BJ (cell line): ENCODE measurements at places on chromosomes 16 and 17. TPM values are rescaled to one million over a fixed set of nuclear protein-coding genes. Genes with fewer than 3 reads are reported as not detected.

- no peak for DNase-seq
Observed at GRCh38 chr17:40092581-40092980, 7.8 kb downstream of the NR1D1 start.

The NXPH3 gene
- 5.0 and 9.3 TPM in 2 replicates for polyA plus RNA-seq

GRCh38 chr16:57235128-57236021 lies 9.7 kb upstream of the ARL2BP start:
- no peak for DNase-seq

The PCGF2 gene
- 16.6 and 27.6 TPM in 2 replicates for polyA plus RNA-seq

DNA sequence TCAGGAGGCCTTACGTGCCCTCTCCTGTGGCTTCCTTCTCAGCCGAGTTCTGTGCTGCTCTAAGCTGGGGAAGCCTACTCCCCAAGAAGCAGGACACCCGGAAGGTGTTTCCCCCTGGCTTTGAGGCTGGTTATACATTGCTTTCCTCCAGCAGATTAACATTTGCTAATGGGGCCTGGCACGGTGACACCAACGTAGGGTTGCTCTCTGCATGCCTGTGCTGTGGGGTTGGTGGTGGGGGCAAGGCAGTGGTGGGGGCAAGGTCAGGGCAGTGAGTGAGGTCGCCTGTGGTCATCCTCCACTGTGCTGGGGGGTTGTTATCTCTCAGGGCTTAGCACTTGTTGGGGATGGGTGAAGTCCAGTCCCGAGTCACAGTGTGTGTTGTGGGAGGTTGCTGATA lies 4.2 kb downstream of the USP6 start:
- no peak for DNase-seq

DNA sequence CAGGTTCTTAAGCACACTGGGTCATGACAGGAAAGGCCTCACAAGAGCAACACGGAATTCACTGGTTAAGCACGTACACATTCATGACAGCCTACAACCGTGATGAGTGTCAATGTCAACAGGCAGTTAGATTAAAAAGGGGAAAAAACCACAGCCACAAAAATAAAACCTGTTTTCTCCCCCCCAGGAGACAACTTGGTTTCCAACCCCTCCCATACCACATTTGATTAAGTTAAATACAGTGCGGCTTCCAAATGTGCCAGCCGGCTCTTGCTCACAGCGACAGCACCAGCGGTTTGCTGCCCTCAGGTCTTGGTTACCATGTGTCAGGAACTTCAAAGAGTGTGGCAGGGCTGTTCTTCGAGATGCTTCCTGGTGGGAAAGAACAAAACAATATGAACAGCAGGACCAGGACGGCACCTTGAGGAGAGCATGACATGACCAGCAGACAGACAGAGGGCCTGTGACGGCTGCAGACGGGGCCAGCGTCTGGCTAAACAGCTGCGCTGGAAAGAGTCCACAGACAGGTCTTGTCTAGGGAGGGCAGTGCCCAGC lies 193.6 kb downstream of the PARN start:
- DNase-seq = no peak

The CFAP52 gene
- polyA plus RNA-seq = 0.31 TPM in 1 of 2 replicates, not detected in the other

- DNase-seq = no peak
Observed at GRCh38 chr17:74123866-74124444, 79.5 kb upstream of the RPL38 start.

- peak; percentile 92 for DNase-seq
Observed at GRCh38 chr17:15920758-15921239, 24.1 kb upstream of the ADORA2B start.

The KRT39 gene
- polyA plus RNA-seq = not detected in 2 replicates

The XAF1 gene
- 10.4 and 12.0 TPM in 2 replicates for polyA plus RNA-seq

The CCDC78 gene
- 0.77 and 2.4 TPM in 2 replicates for polyA plus RNA-seq

DNA sequence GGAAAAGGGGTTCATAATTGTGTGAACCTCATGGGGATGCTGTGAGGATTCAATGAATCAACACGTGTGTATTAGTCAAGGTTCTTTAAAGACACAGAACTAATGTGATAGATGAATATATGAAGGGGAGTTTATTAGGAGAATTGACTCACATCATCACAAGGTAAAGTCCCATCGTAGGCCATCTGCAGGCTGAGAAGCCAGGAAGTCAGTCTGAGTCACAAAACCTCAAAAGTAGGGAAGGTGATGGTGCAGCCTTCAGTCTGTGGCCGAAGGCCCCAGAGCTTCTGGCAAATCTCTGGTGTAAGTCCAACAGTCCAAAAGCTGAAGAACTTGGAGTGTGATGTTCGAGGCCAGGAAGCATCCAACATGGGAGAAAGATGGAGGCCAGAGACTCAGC lies 413.4 kb downstream of the CDH13 start:
- DNase-seq = no peak

DNA sequence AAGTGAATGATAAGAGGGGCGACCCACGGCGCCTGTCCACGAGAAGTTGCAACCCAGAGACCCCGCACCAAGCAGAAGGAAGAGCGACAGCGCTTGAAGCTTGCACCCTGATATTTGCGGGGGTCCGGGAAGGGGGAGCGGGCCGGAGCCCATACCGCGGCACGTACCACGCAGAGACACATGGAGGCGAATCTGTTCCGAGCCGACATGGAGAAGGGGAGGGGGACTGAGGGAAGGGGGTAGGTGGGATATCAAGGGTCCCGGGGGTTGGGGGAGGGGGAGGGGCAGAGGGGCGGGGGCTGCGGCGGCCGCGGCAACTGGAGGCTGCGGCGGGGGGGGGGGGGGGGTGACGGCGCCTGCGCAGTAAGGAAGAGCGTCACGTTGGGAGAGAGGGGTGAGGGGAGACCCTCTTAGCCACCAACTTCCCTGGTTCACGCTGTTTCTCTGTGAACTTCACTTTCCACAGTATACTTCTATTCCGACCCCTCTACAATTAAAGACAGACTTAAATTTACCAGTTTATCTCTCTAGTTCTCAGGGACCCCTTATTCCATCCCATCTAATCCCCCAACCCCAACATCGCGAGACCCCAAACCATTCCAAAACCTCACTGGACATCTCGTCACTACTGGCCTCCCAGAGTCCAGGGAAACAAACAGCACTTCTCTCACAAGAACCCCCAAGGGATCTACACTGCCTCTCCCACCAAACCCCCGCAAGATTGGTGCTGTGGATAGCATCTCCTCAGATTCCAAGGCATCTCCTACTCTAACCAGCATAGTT lies 8.0 kb downstream of the DLG4 start:
- no peak for DNase-seq

DNA sequence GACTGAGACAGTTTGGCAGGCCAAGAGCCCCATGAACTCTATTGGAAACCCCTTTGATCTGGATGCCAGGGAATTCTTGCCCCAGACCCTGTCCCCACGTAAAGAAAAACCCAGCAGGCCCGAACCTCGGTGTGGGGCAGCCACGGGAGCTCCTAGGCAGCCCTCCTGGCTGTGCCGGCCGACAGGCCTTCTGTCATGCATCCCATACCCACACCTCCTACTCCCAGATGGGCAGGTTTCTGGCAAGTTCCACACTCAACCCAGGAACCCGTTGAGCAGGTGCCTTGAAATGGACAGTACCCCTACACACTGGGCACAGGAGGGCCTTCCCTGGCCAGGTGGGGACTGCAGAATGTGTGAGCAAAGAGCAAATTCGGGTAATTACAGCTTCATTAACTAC lies 23.6 kb upstream of the ATP2C2 start:
- DNase-seq = no peak

The TBX6 gene
- polyA plus RNA-seq = 0.04 TPM in 2 replicates

DNA sequence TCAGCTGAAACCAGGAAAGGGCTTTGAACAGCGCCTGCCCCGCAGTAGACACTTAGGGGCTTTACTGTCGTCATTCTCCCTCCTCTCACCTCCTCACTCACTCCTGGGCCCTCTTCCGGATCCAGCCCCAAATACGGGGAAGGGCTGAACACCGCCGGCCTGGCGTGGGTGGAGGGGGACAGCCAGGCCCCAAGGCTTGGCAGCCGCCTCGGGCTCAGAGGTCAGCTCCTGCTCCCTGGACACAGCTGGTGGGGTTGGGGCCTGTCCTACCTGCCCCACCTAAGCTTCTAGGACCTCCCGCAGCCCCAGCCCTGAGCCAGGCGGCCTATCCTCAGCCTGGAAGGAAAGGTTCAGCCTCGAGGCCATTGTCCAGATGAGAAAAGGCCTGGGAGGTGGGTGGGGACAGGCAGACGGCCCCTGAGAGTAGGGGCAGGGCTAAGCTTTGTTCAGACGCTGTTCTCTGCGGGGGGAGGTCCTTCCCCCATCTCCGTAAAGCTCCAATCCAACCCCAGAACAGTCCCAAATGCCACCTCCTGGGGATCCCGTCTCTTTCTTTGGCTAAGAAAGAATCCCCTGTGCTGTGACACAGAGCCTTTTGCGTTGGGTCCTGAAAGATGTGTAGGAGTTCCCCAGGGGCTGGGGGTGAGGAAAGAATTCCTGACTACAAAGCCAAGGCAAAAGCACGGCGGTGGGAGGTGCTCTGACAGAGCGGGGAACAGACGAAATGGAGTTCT lies 881 bp upstream of the LLGL1 start:
- no peak for DNase-seq

GRCh38 chr17:40430272-40431230 lies 12.7 kb upstream of the IGFBP4 start:
- no peak for DNase-seq

The GCGR gene
- polyA plus RNA-seq = not detected in 2 replicates

GRCh38 chr17:76121932-76122430 lies 18.4 kb upstream of the EXOC7 start:
- no peak for DNase-seq

GRCh38 chr17:74467221-74467951 lies 952 bp downstream of the CD300A start:
- DNase-seq = no peak

DNA sequence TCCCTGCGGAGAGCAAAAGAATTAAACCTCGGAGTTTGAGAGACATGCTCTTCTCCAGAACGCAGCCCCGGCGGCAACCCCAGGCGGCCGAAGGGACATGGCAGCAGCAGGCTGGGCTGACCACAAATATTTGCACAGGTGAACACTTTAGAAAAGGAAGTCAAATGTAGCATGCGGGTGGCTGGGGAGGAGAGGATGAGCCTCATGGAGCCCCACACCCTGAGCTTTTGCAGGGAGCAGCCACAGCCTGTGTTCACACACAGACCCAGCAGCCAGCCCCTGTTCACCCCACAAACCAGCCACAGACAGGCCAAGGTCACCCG lies 17.8 kb downstream of the HS3ST6 start:
- no peak for DNase-seq

GRCh38 chr17:30924341-30924740 lies 2.6 kb downstream of the ADAP2 start:
- DNase-seq = no peak

GRCh38 chr17:48021934-48022333 lies 15.7 kb downstream of the COPZ2 start:
- no peak for DNase-seq

DNA sequence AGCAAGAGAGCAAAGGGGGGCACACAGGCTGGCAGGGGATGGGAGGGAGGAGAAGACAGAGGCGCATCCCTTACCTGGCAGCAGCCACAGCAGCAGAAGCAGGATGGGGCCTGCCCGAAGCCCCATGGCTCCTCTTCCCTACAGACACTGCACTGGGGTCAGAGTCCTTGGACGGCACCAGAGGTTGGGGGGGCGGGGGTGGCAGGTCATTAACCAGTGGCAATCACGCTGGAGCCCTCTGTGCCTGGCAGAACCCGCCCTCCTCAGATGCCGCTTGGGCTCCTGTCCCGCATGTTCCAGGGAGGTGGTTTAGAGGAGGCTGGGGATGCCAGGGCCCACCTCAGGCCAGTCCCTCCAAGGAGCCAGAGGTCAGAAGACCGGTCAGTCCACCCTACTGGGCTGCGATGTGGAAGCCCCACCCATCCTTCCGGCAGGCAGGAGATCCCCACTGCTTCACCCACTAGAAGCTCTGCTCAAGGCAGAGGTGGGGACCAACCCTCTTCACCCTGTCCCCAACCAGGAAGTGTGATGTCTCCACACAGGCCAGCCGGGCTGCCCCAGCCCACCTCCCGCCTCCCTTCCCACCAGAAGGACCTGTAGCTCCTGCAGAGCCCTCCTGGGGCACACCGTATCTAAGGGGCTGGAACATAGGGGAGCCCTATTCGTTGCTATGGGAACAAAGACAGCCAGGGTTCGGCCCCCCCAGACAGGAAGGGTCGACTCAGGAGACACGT lies 11.7 kb downstream of the ZG16B start:
- no peak for DNase-seq

DNA sequence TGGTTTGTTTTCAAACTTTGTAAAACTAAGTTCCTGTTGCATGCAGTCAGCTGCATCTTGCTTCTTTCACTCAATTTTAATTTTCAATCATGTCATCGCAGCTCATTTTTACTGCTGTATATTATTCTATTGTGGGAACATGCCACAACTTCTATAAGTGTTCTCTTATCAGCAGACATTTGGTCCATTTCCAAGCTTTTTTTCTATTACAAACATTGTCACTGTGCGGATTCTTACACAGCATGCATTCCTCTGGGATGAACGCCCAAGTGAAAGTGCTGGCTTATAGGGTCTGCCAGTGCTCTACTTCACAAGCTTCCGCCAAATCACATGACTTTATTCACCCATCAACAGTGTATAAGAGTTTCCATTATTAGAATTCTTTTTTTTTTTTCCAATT lies 22.7 kb downstream of the GINS3 start:
- DNase-seq = no peak

DNA sequence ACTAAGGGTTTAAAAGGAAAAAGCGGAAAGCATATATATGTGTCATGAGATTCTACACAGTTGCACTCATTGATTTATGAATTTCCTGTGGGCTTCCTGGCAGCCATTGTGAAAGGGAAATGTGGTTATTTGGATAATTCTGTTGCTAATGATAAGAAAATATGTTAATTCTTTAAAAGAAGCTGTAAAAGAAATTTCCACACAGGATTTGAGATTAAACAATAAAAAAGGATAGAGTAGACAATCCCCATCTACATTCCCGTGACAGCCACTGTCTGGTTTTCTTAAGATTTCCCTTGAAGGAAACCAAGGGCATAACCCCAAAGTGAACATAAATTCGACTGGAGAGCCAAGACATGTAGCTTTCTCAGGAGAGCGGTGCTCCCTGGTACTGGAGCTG lies 397.5 kb downstream of the CPPED1 start:
- DNase-seq = no peak

DNA sequence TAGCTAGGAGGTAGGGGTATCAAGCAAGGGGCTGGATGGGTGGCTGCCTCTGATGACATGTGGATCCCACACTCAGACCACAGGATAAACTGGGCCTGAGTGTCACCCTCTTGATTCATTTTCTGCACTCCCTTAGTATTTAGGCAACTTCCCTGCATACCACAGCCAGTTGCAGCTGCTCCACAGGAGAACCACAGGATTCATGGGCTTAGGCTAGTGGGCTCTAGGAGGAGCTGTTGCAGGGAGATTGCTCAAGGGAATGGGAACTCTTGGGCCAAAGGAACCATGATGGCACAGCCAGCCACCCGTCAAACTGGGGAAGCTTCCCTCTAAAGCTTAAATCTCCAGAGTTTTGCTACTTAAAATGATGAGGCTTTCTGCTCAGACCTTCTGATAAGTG lies 269.7 kb upstream of the ASIC2 start:
- DNase-seq = no peak
